Activated CD4-positive, alpha-beta memory T cell treated with anti-CD3 and anti-CD28 coated beads, Interleukin-2, amount 10 ng/mL, durations not matched to agents 7 days and 5 days (primary cell): ENCODE measurements at places on chromosomes 13 and 19.

GRCh38 chr13:109760402-109760801, 26.0 kb downstream of the IRS2 start:
- DNase-seq = no peak

DNA sequence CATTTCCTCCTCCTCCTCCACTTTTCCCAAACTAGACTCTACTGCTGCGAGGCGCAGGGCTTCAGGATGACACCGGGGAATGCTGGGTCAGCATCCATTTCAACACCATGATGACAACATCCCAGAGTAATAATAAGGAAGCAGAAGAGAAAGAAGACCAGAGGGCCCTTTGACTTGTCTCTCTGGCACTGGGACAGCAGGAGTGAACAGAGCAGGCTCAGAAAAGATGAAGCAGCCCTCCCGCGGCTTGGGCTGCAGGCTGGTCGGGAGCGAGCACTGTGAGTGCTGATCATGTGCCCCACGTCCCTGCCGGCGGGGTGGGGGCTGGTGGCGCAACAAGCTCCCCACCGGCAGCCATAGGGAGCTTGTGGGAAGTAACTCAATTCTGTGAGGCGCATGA, 30.5 kb downstream of the RANBP3 start:
- no peak for DNase-seq

- DNase-seq = no peak
These were observed 8.4 kb downstream of the FAM124A start for GRCh38 chr13:51230477-51231105.

DNA sequence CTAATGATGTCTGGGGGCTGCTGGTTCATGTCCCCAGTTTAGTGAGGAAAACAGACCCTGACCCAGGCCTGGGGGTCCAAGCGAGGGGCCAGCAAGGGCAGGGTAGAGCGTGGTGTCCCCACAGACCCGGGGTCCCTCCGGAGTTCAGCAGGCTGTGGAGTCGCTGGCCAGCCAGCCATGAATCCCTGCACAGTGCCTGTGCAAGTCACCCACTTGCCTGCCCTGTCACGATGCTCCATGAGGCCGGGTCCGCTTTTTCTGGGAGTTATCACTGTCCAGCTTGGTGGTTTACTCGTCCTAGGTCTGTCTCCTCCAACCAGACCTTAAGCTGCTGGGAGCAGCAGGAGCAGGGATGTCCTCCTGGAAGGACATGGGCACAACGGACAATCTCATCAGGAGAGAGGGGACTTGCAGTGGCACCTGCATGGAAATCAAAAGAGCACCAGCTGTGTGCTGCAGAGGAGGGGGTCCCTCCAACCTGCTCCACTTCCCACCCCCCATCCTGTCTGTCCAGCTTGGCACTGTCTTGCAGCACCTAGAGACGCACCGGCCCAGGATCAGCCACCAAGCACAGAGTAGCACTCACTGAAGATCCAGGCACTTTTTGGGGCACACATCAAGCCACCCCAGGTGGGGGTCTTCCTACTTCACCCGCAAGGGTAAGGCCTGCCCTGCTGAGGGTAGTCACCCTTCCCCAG, 121.8 kb downstream of the URI1 start:
- DNase-seq = no peak

DNA sequence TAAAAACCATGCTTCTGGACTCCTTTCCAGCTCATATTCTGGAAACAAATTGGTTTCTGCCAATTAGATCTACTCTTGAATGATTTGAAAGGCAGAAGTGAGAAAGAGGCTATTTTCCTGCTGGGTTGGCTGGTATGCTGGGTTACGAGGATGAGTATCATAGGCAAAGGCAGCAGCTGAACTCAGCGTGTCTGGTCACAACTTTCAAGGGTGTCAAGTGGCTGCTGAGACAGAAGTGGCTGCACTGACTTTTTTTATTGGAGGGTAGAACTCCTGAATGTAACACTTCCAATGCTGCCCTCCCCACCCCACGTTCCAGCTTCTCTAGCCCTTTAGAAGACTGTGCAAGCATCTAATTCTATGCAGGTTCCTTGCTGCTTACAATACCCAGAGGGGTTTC, 8.3 kb upstream of the DZIP1 start:
- DNase-seq = no peak

DNA sequence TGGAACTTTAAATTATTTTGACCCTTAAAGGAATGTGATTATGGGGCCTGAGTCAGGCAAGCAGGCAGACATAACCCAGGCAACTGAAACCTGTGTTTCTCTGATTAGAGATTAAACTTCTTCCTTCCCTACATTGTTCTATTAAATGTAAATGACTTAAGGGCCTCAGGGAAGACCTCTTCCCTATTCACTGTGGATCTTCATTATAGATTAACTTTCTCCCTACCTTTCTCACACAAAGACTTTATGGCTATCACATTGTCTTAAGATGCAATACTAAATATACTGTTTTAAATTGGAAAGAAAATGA, 8.8 kb upstream of the METTL21C start:
- no peak for DNase-seq

- no peak for DNase-seq
These were observed 11.5 kb upstream of the TNFSF9 start for GRCh38 chr19:6519289-6519688.

DNA sequence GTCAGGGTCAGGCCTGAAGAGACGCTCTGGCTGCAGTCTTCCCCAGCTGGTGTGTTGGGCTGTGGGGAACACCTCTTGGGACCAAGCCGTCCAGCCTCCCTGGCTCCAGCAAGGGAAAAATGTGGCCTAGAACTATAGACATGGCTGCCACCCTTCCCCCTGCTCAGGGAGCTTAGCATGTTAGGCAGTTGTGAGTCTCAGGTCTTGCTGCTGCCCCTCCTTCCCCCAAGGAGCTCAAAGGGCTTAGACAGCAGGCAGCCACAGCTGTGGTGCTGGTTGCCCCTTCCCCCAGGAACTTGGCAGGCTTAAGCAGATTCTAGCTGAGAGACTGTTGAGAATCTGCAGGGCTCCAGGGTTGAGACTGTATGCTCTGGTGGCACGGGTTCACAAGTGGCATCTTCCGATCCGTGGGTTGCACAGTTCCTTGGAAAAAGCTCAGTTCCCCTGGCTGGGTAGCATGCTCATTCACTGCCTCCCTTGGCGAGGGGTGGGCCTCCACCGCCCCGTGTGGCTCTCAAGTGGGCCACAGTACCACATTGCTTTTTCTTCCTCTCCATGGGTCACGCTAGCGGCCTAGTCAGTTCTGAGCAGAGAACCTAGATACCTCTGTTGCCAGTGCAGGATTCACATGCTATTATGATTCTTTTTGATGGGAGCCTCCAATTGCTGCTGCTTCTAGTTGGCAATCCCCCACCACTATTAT, 1258.6 kb downstream of the OLFM4 start:
- no peak for DNase-seq

DNA sequence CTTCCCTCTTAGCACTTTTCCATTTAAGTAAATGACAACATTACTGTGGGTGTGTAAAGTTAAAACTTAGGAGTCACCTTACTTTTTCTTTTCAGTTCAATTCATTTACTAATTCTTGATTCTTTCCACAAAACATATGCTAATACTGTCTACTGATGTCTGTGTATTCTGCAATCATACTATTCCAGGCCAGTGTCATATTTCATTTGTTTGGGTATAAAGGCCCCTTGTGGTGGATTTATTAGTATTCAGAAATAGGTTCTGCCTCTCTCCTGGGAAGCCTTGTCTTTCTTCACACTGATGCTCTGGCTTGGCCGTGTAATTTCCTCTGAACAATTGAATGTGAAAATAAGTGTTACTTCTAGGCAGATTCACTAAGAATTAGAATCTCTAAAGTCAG, 621.9 kb upstream of the SPRY2 start:
- DNase-seq = no peak

DNA sequence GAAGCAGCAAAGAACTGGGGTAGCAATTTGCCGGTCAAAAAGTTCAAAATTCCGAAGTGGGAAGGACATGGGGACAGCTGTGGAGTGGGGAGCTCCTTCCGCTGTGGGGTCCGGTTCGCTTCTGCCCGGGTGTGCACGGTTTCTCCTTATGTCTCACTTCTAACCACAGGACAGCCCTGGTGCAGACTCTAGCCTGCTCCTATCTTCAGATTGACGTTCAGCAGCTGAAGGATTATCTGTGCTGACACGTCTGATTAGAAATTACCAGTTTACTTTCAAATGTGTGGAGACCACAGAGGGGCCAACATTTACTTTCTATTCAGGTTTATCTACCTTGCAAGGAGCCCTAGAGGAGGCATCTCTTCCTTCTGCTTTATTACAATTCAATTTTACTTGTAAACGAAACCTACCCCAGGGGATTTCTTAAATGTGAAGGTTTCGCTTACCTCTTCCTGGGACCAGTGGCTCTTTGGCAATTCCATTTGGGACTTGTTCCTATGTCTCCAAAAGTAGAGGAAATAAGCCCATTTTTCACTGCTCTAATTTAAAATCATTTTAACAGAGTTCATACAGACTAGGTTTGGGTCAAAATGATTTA, 27.3 kb downstream of the LHFPL6 start:
- no peak for DNase-seq

GRCh38 chr19:17289489-17289888, 7.8 kb downstream of the ANKLE1 start:
- peak; percentile 55 for DNase-seq

DNA sequence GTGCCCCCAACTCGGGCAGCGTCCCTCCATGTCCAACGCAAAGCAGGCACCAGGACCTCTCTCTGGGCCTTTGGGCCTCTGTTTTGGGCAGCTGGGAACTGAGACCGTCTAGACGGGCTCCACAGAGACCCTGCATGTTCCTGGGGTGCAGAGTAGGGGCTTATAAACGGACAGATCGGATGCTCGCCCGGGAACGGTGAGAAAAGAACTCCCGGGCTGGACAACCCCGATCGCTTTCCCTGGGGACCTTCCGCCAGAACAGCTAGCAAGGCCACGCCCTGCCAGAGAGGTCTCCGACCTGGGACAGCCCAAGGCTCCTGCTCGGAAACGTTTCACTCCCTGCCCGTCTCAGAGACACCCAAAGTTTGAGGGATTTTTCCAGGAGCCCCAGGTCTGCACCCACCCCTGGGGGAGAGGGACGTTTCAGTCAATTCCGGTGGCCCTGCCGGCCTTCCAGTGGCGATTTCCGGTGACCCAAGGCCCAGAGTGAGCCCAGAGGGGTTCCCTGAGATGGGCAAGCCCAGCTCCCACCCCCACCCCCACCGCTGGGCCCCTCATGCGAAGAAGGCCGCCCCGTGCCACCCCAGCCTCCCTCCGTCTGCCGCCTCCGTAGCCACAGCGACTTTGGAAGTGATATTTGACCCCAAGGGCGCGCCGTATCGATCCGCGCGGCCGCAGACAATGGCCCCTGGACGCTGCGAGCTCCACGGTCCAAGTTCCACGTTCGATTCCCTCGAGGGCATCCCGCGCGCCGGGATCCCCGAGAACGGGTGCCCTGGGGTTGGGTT, 1.7 kb downstream of the NR2F6 start:
- no peak for DNase-seq

GRCh38 chr19:29858621-29859020, 46.8 kb downstream of the CCNE1 start:
- no peak for DNase-seq

GRCh38 chr13:106416645-106417044, 118.8 kb downstream of the EFNB2 start:
- no peak for DNase-seq

- DNase-seq = no peak
These were observed 135.2 kb downstream of the USP12 start for GRCh38 chr13:27036236-27036981.

GRCh38 chr13:75071796-75072195, 410.2 kb downstream of the TBC1D4 start:
- DNase-seq = no peak

GRCh38 chr19:13882836-13883235, 5.9 kb downstream of the NANOS3 start:
- no peak for DNase-seq

- no peak for DNase-seq
These were observed 133.9 kb downstream of the IRS2 start for GRCh38 chr13:109652531-109652930.
